ENCODE measurements at places on chromosomes 3 and 15. TPM values are rescaled to one million over a fixed set of nuclear protein-coding genes. Genes with fewer than 3 reads are reported as not detected.

- DNase-seq, result no peak
Observed at GRCh38 chr3:20743553-20744321, 557.7 kb upstream of the SGO1 start.

DNA sequence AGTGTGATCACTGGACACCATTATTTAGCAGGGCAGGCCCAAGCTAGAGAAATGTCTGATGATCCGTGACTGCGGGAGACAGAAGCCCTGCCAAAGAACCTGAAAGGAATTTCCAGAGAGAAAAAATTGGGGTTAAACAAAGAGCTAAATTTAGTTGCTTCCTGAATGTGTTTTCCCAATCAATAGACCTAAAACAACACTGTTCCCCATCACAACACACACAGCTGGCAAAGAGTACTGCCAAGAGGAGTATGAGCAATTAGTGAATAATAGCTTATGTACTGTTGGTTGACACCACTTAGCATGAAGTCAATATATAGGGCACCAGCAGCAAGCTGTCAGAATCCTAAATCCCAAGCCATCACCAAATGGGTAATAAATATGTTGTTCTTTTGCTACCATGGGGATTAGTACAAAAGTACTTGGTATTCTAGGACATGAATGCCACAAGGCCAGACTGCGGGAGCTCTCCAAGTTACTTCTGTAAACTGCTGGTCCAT is 35.7 kb downstream of the CLK3 start:
- no peak for DNase-seq

DNA sequence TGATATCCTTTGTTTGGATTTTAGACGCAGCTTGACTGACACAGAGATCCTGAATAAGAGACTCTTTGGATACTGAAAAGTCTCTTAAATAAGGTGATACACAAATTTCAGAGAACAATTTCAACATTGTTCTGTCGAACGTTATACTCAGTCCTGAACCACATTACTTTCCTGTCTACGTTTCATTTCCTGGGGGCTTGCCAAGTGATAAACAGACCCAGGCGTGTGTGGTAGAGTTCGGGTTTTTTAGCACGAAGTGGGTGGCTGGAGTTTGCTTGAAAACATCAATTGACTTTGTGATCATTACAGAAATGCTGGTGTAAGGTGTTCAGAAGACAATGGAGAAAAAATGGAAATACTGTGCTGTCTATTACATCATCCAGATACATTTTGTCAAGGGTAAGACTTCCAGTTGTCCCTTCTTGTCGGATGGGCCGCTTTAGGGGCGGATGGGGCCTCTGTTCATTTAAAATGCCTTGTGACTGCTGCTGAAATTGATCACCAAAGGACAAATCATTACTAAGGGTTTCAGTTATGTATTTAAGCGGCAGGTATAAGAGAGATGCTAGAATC is at the start of gene CD96:
TSS of gene CD96 (plus strand) at position 287 of the 573 bp plus-strand sequence. CDS start at position 339, 52 bp downstream.
- DNase-seq, result no peak

DNA sequence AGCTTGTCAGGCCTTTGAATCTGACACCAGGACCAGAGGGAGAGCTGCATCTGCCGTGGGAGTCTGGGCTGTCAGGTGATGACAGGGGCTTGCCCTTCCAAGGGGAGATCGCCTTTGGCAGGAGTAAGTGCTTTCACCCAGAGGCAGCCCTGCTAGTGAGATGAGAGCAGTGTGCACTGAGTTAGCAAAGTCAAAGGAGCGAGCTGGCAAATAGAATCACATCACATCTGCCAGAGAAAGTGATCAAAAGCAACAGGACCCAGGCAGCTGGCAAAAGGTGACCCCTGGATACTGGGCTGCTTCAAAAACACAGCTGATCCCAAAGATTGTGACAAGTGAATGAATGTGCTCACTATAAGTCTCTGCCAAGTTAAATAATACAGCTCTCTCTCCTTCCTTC is 36.1 kb upstream of the PYDC2 start:
- no peak for DNase-seq

AGBL1 gene
- total RNA-seq, result not detected

KBTBD13 gene
- total RNA-seq, result not detected

A4GNT gene
- not detected for total RNA-seq

DNA sequence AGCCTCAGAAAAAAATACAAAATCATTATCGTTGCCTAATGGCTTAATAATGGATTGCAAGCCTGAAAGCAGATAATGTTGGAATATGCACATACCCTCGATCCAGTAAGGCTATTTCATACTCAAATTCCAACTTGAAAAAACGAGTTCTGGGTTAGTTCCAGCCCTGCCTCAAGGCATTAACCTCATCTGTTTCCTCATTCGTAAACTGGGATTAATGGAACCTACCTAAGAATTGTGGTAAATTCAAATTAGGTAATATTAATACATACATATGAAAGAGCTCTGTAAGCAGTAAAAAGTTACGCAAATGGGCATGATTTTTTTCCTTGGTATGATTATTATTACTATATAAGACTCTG is 107.5 kb downstream of the SRGAP3 start:
- DNase-seq, result no peak

TEX55 gene
- total RNA-seq, result not detected

- DNase-seq, result no peak
Observed at GRCh38 chr3:31772272-31772671, 208.8 kb downstream of the OSBPL10 start.

CFAP20DC gene
- total RNA-seq, result 0.38 TPM

GRCh38 chr3:139694542-139694941 is 16.8 kb upstream of the NMNAT3 start:
- DNase-seq, result no peak

ACAN gene
- not detected for total RNA-seq

GRCh38 chr3:157294491-157294890 is 134.5 kb upstream of the CCNL1 start:
- DNase-seq, result no peak

- DNase-seq, result no peak
Observed at GRCh38 chr3:52121464-52121805, 32.8 kb downstream of the POC1A start.

GRCh38 chr3:107077391-107077790 is 299.8 kb upstream of the CCDC54 start:
- no peak for DNase-seq

DNA sequence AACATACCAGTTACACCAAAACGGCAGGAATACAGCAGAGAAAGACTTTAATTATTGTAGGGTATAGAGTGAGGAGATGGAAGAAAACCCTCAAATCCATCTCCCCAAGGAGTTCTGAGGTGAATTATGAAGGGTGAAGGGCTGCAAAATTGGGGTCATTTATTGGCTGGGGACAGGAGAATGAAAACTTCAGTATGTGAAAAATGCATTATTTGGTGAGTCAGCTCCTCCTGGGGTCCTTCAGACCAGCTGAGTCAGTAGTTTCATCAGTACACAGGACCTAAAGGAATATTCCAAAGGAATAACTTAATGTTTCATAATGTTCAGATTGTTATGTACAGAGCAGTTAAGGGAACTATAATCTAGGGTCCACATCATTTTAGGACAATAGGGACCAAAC is 566.0 kb downstream of the GBE1 start:
- no peak for DNase-seq

GRCh38 chr3:139299261-139300132 is 44.3 kb upstream of the MRPS22 start:
- peak; percentile 75 for DNase-seq

GRCh38 chr15:31023841-31024240 is 32.4 kb upstream of the MTMR10 start:
- no peak for DNase-seq

DNA sequence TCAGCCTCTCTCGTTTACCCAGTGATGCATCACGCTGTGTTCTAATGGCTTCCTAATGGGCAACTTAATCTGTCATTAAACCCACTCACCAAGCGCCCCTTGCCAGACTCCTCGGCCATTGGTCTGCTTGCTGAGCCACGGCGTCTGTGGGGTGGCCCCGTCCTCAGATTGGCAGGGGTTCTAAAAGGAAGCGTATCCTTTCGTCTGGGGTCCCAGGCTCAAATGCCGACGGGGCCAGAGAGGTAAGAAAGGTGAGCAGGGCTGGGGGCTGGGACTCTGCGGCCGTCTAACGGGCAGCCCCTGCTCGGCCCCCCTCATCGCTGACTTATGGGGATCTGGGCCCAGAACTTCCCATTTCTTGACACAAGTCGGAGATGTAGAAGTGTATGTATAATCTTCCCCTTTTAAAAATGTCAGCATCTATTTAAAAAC is 315.1 kb upstream of the PROK2 start:
- DNase-seq, result no peak

GRCh38 chr15:48242535-48242934 is 36.4 kb downstream of the SLC12A1 start:
- no peak for DNase-seq

DNA sequence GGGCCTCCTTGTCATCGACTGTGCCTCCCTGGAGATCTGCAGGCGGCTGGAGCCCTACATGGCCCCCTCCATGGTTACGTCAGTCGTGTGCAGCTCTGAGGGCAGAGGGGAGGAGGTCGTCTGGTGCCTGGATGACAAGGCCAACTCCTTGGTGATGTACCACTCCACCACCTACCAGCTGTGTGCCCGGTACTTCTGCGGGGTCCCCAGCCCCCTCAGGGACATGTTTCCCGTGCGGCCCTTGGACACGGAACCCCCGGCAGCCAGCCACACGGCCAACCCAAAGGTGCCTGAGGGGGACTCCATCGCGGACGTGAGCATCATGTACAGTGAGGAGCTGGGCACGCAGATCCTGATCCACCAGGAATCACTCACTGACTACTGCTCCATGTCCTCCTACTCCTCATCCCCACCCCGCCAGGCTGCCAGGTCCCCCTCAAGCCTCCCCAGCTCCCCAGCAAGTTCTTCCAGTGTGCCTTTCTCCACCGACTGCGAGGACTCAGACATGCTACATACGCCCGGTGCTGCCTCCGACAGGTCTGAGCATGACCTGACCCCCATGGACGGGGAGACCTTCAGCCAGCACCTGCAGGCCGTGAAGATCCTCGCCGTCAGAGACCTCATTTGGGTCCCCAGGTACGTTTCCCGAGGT is 146.5 kb downstream of the LRRK1 start:
- no peak for DNase-seq

- no peak for DNase-seq
Observed at GRCh38 chr3:4533489-4534443, 40.6 kb downstream of the ITPR1 start.

DNA sequence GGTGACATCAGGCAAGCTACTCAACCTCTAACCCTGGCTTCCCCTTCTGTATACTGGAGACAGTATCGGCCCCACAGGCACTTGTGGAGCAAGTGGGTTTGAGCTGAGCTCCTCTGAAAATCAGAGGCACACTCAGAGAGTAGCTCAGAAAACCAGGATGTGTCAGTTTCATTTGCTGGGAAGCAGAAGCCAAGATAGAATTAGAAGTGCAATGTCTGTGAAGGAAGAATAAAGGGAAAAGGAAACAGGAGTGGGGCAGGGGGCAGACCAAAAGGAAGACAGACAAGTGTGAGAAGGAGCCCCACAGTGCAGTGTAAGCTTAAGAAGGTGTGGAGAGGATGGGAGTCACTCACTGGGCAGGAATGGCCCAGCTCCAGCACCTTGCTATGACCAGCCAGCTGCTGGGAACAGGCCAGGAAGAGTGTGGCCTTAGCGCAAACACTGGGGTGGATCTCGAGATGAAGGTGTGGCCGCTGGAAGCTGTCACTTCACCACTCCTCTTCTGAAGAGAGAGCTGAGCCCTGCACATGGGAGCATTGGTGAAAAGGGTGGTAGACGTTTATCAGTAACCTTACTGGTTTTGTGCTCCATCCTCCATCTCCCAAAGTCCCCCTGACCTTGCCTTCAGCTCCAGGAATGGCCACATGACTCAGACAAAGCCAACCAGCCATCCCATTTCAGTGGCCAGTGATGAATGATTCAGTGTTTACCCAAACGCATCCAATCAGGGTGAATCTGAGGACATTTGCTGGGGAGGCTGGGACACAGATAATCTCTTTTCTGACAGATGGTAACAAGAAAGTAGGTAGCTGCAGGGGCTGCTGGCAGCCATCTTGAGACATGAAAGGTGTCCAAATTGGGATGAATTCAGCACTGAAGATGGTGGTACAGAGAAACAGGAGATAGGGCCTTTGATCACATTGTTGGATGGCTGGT is 108.4 kb downstream of the SHQ1 start:
- no peak for DNase-seq

DNA sequence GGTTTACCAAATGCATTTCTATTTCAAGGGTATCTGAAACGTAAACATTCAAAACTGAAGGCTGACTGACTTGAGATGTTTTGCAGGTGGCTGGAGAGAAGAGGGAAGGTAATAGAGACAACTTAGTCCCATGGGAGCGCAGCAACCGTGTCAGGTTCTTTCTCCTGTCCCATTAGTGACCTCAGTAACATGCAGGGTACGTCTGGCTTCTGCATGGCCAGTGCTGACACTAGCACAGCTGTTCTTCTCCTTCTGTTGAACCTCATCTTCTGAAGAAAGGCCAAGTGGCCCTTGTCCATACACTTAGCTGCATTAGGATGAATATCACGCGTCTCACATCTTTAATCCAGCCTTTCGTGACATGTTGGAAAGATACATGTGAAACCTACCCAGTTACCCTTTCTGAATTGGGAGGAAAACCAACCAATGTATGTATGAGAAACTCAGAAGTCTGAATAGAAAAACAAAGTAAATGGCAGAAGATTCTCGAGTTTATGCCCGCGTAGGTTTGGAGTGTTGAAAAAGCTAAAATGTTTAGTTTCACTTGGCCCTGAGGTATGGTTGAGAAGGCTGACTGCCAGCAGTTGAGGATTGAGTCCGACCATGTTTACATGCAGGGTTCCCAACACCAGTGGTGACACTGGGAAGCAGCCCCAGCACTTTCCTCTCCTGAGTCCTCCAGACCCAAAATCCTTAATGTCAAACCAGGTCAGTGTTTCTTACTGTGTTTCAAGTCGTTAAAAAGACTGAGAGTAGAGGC is 10.3 kb downstream of the NCBP2 start:
- no peak for DNase-seq

DNA sequence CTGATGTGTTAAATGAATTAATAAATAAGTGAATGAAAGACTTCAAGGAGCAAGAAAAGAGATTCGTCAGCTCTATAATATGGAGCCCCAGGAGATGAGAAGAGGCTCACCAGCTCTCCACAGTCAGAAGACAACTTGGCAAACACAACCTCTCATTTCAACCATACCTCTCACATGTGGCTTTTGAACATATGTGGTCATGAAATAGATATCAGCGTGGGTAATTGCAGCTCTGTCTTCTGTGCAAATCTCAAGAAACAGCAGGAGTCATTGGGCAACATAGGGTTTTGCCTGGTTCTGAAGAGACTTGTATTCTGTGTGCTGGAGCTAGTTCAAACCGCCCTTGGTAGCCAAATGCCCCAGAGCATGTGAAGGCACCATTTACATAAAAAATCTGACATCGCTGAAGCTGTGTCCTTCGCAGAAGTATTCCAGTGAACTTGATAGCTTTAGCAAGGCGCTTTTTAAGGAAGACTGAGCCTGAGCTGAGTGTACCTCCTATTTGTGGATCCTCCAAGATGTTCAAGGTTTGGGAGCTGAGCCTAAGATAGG is 8.4 kb downstream of the CX3CR1 start:
- DNase-seq, result no peak

DNA sequence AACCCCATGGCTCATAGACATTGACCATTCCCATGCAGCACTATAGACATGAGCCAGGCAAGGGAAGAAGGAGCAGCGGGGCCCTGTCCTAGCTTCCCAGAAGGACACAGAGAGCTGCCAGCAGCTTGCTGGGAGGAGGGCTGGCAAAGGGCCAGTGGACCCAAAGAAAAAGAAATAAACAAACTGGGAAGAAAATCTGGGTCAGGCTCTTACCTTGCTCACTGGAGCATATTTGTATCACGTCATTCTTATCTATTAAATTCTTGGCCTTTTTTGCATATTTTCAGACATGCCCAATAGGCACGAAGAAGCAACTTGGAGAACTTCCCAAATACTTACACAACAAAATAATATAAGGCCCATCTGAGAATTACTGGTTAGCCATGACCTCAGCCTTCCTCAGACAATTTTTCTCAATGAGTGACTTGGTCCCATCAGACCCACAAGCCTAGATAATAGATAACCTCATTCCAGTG is 28.4 kb downstream of the RASGRP1 start:
- no peak for DNase-seq

All from HT-29 (cell line).